IMR-90 (cell line): ENCODE measurements at places on chromosomes 5 and 9.
A peak's percentile ranks its signal among the peaks of the same experiment; 100 is the strongest.

DNA sequence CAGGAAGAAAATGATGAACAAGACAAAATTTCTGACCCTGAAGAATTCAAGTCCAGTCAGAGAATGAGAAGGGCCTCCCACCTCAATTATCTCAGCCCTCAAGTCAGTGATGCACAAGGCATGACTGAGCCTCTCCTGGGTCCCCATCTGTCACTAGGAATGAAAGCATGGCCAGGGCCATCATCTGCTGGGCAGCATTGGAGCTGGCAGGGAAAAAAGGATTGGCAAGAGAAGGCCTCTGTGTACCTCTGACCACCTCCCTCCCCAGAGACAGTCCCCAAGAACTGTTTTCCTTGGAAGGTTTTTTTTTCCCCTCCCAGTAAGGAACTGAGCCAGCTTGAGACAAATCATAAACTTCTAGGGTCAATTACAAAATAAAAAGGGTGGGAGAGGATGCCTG is 76.7 kb downstream of the KLHL3 start:
- no peaks in the 10 kb centered on the region for H3K36me3 ChIP-seq
- no peak for DNase-seq
- H3K4me1 ChIP-seq: no peaks in the 10 kb centered on the region

DNA sequence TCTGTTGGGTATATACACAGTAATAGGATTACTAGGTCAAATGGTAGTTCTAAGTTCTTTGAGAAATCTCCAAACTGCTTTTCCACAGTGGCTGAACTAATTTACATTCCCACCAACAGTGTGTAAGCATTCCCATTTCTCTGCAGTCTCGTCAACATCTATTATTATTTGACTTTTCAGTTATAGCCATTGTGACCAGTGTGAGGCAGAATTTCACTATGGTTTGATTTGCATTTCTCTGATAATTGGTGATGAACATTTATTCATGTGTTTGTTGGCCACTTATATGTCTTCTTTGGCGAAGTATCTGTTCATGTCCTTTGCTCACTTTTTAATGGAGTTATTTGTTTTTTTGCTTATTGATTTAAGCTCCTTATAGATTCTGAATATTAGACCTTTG is 596.2 kb upstream of the DAB2 start:
- no peaks in the 10 kb centered on the region for H3K4me1 ChIP-seq
- H3K27me3 ChIP-seq: peaks cover 3% of the 10 kb centered on the region; the same call in 1 of the 2 replicates
- DNase-seq: peak; percentile 2
- no peak overlapping the region for H3K27ac ChIP-seq
- no peak overlapping the region for H3K4me3 ChIP-seq

DNA sequence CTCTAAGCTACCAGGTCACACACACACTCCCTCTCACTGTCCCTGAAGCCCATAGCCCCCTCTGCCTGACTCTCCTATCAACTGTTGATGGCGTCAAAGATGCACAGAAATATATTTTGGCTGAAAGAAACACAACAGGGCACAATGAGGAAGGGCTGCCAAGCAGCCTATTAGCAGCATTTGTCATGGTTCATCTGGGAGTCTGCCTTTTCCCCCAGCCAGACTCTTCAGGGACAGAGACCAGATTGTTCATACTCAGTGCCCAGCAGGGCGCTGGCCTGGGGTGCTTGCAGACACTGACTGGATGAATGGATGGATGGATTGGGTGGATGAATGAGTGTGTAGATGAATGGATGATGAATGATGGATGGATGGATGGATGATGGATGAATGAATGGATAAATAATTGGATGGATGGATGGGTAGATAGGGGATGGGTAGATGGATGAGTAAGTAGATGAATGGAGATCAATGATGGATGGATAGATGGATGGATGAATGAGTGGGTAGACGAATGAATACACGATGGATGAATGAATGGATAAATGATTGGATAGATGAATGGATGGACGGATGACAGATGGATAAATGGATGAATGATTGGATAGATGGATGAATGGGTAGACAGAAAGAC is 90.5 kb downstream of the ADAMTS2 start:
- H3K36me3 ChIP-seq: peaks cover 6% of the 10 kb centered on the region; the same call in 1 of the 2 replicates
- H3K4me1 ChIP-seq: peaks cover 6% of the 10 kb centered on the region
- H3K27me3 ChIP-seq: no peaks in the 10 kb centered on the region
- DNase-seq: no peak

- DNase-seq: no peak
- H3K27ac ChIP-seq: no peak overlapping the region
- H3K4me3 ChIP-seq: peak overlapping the region; percentile 35; the same call in 1 of the 2 replicates
- H3K4me1 ChIP-seq: peaks cover 10% of the 10 kb centered on the region
Observed at GRCh38 chr9:125759764-125760129, 12.6 kb downstream of the PBX3 start.

- no peak overlapping the region for H3K27ac ChIP-seq
- no peaks in the 10 kb centered on the region for H3K4me1 ChIP-seq
- no peak overlapping the region for H3K4me3 ChIP-seq
- no peaks in the 10 kb centered on the region for H3K36me3 ChIP-seq
- H3K27me3 ChIP-seq: peaks cover 2% of the 10 kb centered on the region
Observed at GRCh38 chr5:90549223-90549622, 9.4 kb upstream of the ADGRV1 start.

- no peaks in the 10 kb centered on the region for H3K27me3 ChIP-seq
- no peak overlapping the region for H3K27ac ChIP-seq
- peak; percentile 8 for DNase-seq
- H3K4me3 ChIP-seq: no peak overlapping the region
- no peaks in the 10 kb centered on the region for H3K36me3 ChIP-seq
- H3K4me1 ChIP-seq: peaks cover 3% of the 10 kb centered on the region
Observed at GRCh38 chr5:122264610-122265009, 47.4 kb upstream of the SNCAIP start.

- no peak for DNase-seq
- no peaks in the 10 kb centered on the region for H3K4me1 ChIP-seq
- H3K4me3 ChIP-seq: no peak overlapping the region
Observed at GRCh38 chr5:59449905-59450644, 443.5 kb downstream of the PDE4D start.

DNA sequence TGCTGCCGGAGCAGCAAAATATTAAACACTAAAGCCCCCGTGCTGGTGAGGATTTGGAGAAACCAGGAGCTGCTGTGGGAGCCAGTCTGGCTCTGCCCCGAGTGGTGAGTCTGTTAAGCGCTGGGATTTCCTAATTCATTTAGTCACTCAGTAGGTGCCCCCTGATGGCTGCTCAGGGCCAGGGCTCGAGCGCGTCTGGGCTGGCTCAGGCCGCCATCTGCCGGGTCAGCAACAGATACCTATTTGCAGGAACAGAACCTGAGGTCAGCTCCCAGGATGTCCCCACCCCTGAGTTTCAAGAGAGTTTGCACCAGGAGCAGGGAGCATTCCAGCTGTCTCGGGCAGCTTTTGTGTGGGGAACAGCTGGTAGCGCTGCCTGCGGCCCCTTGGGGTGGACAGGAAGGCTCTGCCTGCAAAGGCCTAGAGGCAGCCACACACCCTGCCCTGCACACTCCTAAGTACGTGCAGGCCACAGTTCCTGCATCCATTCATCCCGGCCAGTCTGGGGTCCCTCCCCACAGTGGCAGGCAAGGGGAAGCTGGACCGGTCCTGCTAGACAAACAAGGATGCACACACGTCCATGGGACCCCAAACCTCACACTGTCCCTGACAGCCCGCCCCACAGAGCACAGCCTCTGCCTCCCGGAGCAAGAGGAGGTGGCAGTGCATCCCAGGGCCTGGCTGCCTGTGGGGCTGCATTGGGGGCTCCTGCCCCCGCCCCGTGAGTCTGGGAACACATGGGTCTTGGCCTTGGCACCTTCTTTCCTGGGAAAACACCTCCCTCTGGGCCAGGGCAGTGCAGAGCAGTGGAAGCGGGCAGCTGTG is 83.7 kb downstream of the ADAMTS2 start:
- H3K36me3 ChIP-seq: no peaks in the 10 kb centered on the region; the same call in 1 of the 2 replicates
- H3K4me3 ChIP-seq: no peak overlapping the region
- no peaks in the 10 kb centered on the region for H3K27me3 ChIP-seq
- DNase-seq: peak; percentile 57
